ENCODE measurements at places on chromosomes 1 and 21.

DNA sequence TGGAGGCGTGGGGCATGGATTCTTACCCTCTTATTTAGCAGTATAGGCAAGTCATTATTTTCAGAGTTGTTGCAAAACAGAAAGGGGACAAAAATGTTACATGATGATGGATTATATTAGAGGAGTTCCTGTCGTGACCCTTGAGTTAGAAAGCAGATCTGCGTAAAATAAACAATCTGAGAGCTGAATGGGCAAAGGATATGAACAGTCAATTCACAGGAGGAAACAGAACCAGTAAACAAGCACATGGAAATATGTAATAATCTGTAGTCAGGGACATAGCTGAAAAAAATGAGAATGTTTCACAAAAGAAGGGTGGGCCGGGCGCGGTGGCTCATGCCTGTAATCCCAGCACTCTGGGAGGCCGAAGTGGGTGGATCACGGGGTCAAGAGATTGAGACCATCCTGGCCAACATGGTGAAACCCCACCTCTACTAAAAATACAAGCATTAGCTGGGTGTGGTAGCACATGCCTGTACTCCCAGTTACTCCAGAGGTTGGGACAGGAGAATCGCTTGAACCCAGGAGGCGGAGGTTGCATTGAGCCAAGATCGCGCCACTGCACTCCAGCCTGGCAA is 20.9 kb downstream of the RCAN1 start:
- no peak for DNase-seq

GRCh38 chr1:166190400-166190799 is 23.6 kb upstream of the FAM78B start:
- no peak for DNase-seq

DNA sequence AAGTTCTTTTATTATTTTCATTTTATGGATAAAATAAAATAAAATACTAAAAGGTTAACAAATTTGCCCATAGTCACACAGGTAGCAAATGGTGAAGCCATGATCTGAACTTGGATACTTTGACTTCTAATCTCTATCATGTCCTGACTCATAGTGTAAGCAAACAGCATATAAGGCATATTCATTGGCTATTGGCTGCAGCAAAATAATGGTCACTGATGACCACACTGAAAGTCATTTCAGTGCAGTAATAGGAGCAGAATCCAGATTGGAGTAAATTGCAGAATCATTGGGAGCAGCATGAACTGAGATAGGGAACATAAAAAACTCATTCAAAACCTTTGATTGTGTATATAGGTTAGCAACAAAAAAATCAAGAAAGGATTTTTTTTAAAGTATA is 262.9 kb downstream of the PLA2G4A start:
- no peak for DNase-seq

GRCh38 chr21:38859852-38860251 is 54.1 kb downstream of the ETS2 start:
- no peak for DNase-seq

DNA sequence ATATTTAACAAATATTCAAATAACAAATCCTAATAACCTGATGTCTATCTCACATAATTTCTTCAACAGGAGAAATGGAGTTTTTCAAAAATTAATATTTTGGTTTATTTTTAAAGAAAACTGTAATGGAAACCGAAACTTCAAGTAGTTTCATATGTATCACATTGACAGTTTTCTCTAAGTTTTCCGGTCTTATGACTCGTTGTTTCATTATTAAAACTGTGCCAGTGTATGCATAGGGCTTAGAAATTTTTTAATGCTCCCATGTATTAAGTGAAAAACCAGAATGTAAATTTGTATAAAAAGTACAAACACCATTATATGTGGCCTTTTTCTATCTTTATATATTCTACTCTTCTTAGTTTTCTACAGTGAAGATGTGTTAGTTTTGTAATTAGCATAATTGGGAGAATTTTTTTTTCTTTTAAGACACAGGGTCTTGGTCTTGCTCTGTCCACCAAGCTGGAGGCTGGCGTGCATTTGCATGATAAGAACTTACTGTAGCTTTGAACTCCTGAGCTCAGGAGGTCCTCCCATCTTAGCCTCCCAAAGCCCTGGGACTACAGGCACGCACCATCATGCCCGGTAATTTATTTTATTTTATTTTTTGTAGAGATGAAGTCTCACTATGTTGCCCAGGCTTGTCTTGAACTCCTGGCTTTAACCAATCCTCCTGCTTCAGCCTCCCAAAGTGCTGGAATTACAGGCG is 43.9 kb upstream of the SAMSN1 start:
- DNase-seq = no peak

GRCh38 chr1:194807530-194808220 is 1621.3 kb upstream of the B3GALT2 start:
- DNase-seq = no peak

- no peak for DNase-seq
Observed at GRCh38 chr1:183090391-183091006, 67.3 kb downstream of the LAMC1 start.

- no peak for DNase-seq
Observed at GRCh38 chr1:47761974-47762373, 235.2 kb downstream of the TRABD2B start.

- DNase-seq = no peak
Observed at GRCh38 chr1:182569939-182570610, 19.0 kb downstream of the RNASEL start.

- no peak for DNase-seq
Observed at GRCh38 chr1:16387201-16388188, 20.5 kb downstream of the SZRD1 start.

- no peak for DNase-seq
Observed at GRCh38 chr1:48841966-48842365, 65.3 kb upstream of the BEND5 start.

GRCh38 chr1:86998280-86998679 is 83.8 kb downstream of the HS2ST1 start:
- DNase-seq = no peak

DNA sequence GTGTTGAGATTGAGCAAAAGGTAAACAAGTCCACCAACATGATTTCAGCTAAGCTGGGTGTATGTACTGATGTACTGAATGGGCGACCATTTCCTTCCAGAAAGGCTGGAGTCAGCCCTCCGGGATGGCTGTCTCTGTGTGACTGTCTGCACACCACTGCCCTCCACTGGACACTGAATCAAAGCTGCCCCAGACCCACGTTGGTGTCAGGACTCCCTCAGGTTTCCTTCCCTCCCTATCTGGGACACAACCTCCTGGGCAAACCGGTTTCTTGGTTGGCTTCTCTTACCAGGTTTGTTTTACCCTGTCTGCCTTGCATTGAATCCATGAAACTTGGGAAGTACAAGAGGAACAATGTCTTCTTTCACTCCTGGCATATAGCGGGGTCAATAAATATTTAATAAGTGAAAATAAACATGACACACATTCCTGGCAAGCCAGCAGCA is 5.3 kb upstream of the SRP9 start:
- no peak for DNase-seq

DNA sequence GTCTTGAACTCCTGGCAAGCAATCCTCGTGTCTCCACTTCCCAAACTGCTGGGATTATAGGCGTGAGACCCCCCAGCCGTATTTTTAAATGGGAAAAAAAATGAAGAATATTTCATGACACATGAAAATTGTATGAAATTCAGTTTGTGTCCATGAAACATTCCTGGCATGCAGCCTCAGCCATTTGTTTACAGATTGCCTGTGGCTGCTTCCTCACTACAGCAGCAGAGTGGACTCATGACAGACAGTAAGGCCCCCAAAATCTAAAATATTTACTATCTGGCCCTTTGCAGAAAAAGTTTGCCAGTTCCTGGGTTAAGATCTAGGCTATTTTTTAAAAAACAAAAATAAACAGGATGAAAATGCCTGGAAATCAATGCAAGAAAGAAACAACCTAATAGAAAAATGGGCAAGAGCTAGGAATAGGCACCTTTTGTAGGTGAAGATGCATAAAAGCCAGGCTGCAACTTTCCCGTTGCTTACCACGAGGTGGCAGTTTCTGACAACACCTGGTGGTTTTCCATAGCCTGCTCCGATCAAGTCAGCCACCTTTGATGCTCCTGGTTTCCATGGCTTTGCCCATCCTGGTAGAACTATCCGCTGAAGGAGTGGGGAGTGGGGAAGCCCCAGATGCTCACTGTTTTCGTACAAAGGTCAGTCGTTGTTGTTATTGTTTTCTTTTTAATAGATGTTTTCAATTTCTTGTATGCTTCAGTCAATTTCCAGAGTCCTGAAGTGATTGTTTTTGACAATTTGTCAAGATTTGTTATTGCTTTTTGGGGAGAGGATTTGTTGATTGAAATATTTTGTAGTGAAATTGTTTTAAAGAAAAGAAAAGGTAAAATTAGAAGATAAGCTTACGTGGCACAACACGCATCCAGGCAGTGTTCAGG is 24.3 kb downstream of the UBE2Q1 start:
- DNase-seq = no peak
